Activated CD8-positive, alpha-beta memory T cell treated with anti-CD3 and anti-CD28 coated beads for 24 hours (primary cell): ENCODE measurements at places on chromosomes 12 and 14.
A peak's percentile ranks its signal among the peaks of the same experiment; 100 is the strongest.

DNA sequence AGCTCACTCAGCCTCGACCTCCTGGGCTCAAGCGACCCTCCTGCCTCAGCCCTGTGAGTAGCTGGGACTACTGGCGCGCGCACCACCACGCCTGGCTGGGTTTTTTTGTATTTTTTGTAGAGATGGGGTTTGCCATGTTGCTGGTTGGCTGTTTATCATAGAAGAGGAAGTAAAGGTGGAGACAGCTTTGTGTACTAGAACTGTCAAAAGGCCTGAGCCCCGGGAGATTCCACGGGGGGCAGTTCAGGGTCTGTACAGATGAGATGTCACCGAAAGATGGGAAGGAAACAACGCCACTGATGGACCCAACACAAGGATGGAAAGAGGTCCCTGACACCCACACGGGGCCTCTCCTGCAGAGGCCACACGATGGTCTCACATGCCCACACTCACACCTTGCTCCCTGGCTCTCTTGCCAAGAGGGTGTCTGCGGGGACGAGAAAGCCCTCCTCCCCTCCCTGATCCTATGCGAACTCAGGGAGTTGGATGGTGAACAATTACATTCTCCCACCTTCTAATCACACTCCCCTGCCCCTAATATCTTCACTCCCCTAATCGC, 66.6 kb downstream of the KDM2B start:
- no peak for DNase-seq

DNA sequence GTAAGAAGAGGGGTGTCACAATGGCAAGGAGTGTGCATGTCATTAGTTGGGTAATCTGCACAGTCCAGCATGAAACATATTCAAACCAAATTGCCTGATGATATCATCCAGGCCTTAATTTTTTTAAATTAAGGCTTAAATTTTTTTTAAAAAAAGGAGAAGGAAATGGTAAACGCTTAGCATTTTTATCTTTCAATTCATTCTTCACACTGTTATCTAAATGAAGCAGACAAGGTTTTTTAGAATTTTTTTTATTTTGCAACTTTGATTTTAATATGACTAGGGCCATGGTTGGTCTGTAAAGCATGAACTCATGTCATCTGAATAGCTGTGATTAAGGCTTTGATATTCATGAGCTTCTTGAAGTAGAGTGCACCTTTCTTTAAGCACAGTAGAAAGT, 362.5 kb downstream of the SYT1 start:
- DNase-seq: no peak

- DNase-seq: peak; percentile 40
Measured at GRCh38 chr14:90839024-90839888, 23.0 kb upstream of the TTC7B start.

DNA sequence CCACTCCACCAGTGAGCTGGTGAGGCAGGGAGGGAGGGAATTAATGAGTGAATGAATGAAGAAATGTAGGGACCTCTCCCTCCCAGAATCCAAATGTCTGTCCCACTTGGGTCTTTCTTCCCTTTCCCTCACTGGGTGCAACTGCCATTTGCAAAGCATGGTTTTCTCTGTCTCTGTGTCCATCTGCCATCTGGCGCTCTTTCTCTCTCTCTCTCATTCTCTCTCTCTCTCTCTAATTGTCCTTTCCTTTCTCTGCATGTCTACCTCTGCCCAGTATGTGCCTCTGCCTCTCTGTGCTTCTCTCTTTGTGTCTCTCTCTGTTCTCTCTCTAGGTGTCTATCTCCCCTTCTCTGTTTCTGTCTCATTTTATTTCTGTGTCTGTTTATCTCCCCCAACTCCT, 102.7 kb downstream of the CMKLR1 start:
- DNase-seq: no peak

GRCh38 chr14:22232933-22233332, 356.1 kb downstream of the DAD1 start:
- no peak for DNase-seq

- DNase-seq: no peak
Measured at GRCh38 chr12:90086281-90086680, 377.6 kb upstream of the ATP2B1 start.

DNA sequence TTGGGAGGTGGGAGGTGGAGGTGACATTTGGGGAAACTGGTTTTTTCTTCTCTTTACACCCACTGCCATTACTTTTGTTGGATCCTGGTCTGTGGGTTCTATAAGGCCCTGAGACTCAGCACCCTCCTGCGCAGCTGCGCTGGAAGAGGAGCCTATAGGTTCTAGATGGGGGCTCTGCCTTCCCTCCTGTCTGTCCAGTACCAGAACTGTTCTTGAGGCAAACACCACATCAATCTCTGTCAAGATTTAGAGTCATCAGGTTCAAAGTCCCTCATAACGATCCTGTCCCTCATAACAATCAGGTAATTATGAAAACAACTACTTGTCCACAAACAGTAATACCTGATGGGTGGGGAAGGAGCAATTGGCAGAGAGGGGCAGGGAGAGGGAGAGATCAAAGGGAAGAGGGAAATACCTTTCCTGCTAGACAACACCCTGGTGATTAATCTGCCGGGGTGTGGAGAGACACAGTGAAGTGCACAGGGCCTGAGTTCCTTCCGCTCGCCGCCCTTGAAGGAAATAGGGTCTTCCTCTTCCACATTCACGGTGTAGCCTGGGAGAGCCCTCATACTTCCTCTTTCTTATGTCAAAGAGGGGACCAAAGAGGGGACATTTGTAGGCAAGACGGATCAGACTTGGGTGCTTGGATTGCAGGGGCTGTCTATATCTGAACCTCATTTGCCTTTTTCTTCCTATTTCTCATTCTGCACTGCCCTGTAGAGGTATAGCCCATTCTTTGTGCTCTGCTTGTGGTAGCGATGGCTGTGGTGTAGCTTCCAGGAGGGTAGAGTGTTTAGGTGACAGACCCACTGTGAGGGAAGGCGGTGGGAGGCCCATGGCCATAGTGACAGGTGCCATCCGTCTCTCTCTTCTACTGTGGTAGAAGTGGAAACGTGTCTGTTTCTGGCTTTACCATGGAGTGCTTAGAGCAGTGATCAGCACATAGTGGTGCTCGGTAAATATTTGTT, 12.6 kb downstream of the GPRC5A start:
- DNase-seq: no peak
